HCT116 (cell line): ENCODE measurements at places on chromosomes 2 and 18. TPM values are rescaled to one million over a fixed set of nuclear protein-coding genes. Genes with fewer than 3 reads are reported as not detected.
A peak's percentile ranks its signal among the peaks of the same experiment; 100 is the strongest.

Gene NPHP1
- total RNA-seq: 4.7 TPM

Gene CRACDL
- total RNA-seq: 1.1 TPM

Gene SLC4A1AP
- total RNA-seq: 19.8 TPM

Gene SPRED2
- 62.6 TPM for total RNA-seq

Gene BCL2
- 2.5 TPM for total RNA-seq

Gene TMEFF2
- total RNA-seq: not detected

Gene CNGA3
- total RNA-seq: not detected

Gene ZBTB7C
- 0.37 TPM for total RNA-seq

Gene RAB6C
- not detected for total RNA-seq

Gene C2orf72
- total RNA-seq: 3.7 TPM

Gene RNF152
- total RNA-seq: 0.47 TPM

Gene NXPH2
- total RNA-seq: not detected

Gene CFAP65
- 0.52 TPM for total RNA-seq

Gene ARHGEF4
- 26.6 TPM for total RNA-seq

Gene TMEM178A
- 1.3 TPM for total RNA-seq

DNA sequence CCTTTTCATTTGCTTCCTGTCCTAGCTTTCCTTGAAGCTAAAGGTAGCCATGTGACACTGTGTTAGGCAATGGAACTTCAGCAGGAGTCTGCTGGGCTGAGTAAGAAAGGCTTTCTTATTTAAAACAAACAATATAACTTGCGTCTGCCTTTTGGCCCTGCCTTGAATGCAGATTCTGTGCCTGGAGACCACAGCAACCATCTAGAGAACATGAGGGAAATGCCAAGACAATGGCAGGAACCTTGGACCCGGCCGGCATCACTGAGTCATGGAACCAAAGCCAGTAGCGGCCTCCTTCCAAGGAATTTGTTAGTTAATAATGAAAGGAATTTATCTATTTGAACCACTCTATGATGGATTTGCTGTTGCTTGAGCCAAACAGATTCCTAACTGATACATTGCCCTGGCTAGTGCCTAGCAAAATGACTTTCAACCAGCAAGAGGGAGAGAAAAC lies 207.5 kb upstream of the EPHA4 start:
- no peaks in the 10 kb centered on the region for H3K36me3 ChIP-seq
- peaks cover 10% of the 10 kb centered on the region; the same call in 1 of the 2 replicates for H3K27me3 ChIP-seq
- no peak overlapping the region for H3K27ac ChIP-seq
- H3K4me1 ChIP-seq: no peaks in the 10 kb centered on the region
- no peak for DNase-seq
- H3K4me3 ChIP-seq: no peak overlapping the region

- H3K27ac ChIP-seq: no peak overlapping the region
- H3K27me3 ChIP-seq: no peaks in the 10 kb centered on the region
- H3K4me3 ChIP-seq: no peak overlapping the region
- no peak for DNase-seq
- H3K4me1 ChIP-seq: no peaks in the 10 kb centered on the region
- H3K36me3 ChIP-seq: no peaks in the 10 kb centered on the region
Measured at GRCh38 chr18:27520401-27520800, 335.3 kb upstream of the CHST9 start.

GRCh38 chr2:44061876-44062275 lies 66.1 kb upstream of the LRPPRC start:
- no peak overlapping the region for H3K27ac ChIP-seq
- H3K36me3 ChIP-seq: no peaks in the 10 kb centered on the region
- no peaks in the 10 kb centered on the region for H3K27me3 ChIP-seq
- DNase-seq: no peak
- no peak overlapping the region for H3K4me3 ChIP-seq

GRCh38 chr18:56902653-56903052 lies 244.2 kb upstream of the BOD1L2 start:
- H3K27ac ChIP-seq: no peak overlapping the region
- H3K36me3 ChIP-seq: no peaks in the 10 kb centered on the region
- H3K27me3 ChIP-seq: no peaks in the 10 kb centered on the region
- no peak overlapping the region for H3K4me3 ChIP-seq
- H3K4me1 ChIP-seq: peaks cover 3% of the 10 kb centered on the region; the same call in 1 of the 2 replicates

DNA sequence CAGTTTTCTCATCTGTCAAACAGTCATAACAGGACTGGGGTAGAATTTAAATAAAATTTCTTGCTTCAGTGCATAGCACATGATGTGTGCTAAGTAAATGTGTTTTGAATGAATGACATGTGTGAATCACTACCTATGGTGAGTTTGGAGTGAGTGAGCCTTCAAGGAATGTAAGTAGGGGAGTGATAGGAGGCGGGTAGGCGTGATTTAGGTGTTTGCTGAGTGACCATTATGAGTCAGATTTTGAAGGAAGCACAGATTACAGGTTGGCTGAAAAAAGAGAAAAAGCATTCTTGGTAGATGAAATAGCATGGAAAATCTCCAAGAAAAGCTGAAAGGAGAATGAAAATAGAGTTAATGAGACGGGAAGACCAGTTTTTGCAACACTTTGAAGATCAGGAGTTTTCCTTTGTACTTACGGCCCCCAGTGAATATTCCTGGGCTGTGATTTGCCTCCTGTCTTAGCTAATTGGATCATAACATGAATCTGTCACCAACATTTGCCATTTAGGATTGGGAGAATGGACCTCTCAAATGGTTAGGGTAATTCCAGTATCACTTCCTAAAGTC lies 136.9 kb upstream of the GATA6 start:
- H3K27me3 ChIP-seq: no peaks in the 10 kb centered on the region
- DNase-seq: peak; percentile 88
- peaks cover 14% of the 10 kb centered on the region for H3K4me1 ChIP-seq

GRCh38 chr18:34880403-34880802 lies 160.8 kb upstream of the MAPRE2 start:
- no peaks in the 10 kb centered on the region for H3K27me3 ChIP-seq
- no peaks in the 10 kb centered on the region for H3K4me1 ChIP-seq
- DNase-seq: no peak
- no peaks in the 10 kb centered on the region for H3K36me3 ChIP-seq
- no peak overlapping the region for H3K27ac ChIP-seq

- DNase-seq: no peak
- no peak overlapping the region for H3K27ac ChIP-seq
- no peaks in the 10 kb centered on the region for H3K36me3 ChIP-seq
- no peaks in the 10 kb centered on the region for H3K27me3 ChIP-seq
- no peak overlapping the region for H3K4me3 ChIP-seq
Measured at GRCh38 chr2:150234787-150235446, 252.6 kb downstream of the RND3 start.

DNA sequence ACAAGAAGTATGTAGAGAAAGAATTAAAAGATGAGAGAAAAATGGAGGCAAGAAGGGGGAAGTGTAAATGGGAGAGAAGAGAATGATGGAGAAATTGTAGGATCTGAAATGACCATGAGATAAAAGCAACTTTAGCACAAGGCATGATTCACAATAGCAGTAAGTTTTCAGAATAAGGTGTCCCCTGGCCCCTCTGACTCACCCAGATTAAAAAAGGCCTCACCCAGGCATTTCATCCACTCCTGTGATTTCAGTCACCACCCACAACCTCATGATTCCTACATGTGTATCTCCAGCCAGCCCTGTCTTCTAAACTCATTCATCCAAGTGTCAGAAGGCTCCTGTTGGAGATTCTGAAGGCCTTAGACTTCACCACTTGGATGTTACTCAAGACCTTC lies 56.6 kb downstream of the SP100 start:
- H3K4me1 ChIP-seq: peaks cover 16% of the 10 kb centered on the region
- no peaks in the 10 kb centered on the region for H3K36me3 ChIP-seq
- no peak overlapping the region for H3K27ac ChIP-seq
- H3K4me3 ChIP-seq: no peak overlapping the region
- no peaks in the 10 kb centered on the region for H3K27me3 ChIP-seq
- peak; percentile 16 for DNase-seq

- H3K4me1 ChIP-seq: peaks cover 5% of the 10 kb centered on the region; the same call in 1 of the 2 replicates
- H3K36me3 ChIP-seq: no peaks in the 10 kb centered on the region
- no peak overlapping the region for H3K4me3 ChIP-seq
- DNase-seq: no peak
- no peaks in the 10 kb centered on the region for H3K27me3 ChIP-seq
Measured at GRCh38 chr2:120509991-120510735, 164.2 kb downstream of the INHBB start.

- no peak for DNase-seq
- H3K36me3 ChIP-seq: no peaks in the 10 kb centered on the region
- H3K4me3 ChIP-seq: no peak overlapping the region
- peaks cover 17% of the 10 kb centered on the region; the same call in 1 of the 2 replicates for H3K27me3 ChIP-seq
- no peaks in the 10 kb centered on the region for H3K4me1 ChIP-seq
- no peak overlapping the region for H3K27ac ChIP-seq
Measured at GRCh38 chr2:217740756-217741155, 262.0 kb downstream of the TNS1 start.

GRCh38 chr2:112985090-112985489 lies 7.3 kb downstream of the IL36G start:
- H3K4me1 ChIP-seq: no peaks in the 10 kb centered on the region
- no peak overlapping the region for H3K27ac ChIP-seq
- DNase-seq: no peak
- H3K36me3 ChIP-seq: no peaks in the 10 kb centered on the region
- no peak overlapping the region for H3K4me3 ChIP-seq
- H3K27me3 ChIP-seq: peaks cover 10% of the 10 kb centered on the region

DNA sequence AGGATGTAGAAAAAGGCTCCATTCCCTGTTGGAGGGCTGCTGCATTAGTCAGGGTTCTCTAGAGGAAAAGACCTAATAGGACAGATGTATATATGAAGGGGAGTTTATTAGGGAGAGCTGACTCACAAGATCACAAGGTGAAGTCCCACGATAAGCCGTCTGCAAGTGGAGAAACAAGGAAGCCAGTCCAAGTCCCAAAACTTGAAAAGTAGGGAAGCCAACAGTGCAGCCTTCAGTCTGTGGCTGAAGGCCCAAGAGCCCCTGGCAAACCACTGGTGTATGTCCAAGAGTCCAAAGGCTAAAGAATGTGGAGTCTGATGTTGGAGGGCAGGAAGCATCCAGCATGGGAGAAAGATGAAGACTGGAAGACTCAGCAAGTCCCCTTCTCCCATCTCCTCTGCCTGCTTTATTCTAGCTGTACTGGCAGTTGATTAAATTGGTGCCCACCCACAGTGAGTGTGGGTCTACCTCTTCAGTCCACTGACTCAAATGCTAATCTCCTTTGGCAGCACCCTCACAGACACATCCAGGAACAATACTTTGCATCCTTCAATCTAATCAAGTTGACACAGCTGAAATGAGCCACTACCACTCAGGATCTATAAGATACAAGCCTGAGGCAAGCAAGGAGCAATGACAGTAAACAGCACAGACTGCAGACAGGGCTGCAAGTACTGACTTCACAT lies 30.0 kb upstream of the ATG16L1 start:
- H3K27me3 ChIP-seq: no peaks in the 10 kb centered on the region
- no peaks in the 10 kb centered on the region for H3K36me3 ChIP-seq
- H3K4me1 ChIP-seq: no peaks in the 10 kb centered on the region

- H3K36me3 ChIP-seq: no peaks in the 10 kb centered on the region
- H3K4me1 ChIP-seq: no peaks in the 10 kb centered on the region
- H3K27ac ChIP-seq: no peak overlapping the region
- no peaks in the 10 kb centered on the region for H3K27me3 ChIP-seq
Measured at GRCh38 chr2:224058048-224058775, 19.1 kb upstream of the SERPINE2 start.

DNA sequence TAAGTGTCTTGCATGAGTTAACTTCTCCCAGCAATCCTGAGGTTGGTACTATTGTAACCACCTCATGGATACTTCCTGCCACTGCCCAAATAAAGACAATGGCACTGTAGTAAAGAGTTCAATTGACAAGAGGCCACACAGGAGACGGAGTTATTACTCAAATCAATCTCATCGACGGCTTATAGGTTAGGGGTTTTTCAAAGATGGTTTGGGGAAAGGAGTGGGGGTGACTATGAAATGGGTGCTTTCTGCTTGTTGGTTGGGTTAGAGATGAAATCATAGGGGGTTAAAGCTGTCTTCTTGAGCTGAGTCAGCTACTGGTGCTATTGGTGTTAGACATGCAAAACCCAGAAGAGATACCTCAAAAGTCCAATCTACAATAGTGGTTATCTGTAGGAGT lies 1258.0 kb upstream of the ZEB2 start:
- no peak for DNase-seq
- H3K4me3 ChIP-seq: no peak overlapping the region
- H3K36me3 ChIP-seq: no peaks in the 10 kb centered on the region
- H3K4me1 ChIP-seq: no peaks in the 10 kb centered on the region
- H3K27me3 ChIP-seq: no peaks in the 10 kb centered on the region

- no peak overlapping the region for H3K4me3 ChIP-seq
- H3K4me1 ChIP-seq: peaks cover 2% of the 10 kb centered on the region; the same call in 1 of the 2 replicates
- no peak overlapping the region for H3K27ac ChIP-seq
Measured at GRCh38 chr2:217555081-217555876, 447.5 kb downstream of the TNS1 start.

GRCh38 chr2:167860082-167860481 lies 387.3 kb downstream of the STK39 start:
- DNase-seq: no peak
- H3K27ac ChIP-seq: no peak overlapping the region
- no peaks in the 10 kb centered on the region for H3K36me3 ChIP-seq
- no peak overlapping the region for H3K4me3 ChIP-seq

GRCh38 chr2:11576398-11576797 lies 42.6 kb downstream of the GREB1 start:
- DNase-seq: no peak
- H3K4me1 ChIP-seq: peaks cover 10% of the 10 kb centered on the region; the same call in 1 of the 2 replicates
- no peaks in the 10 kb centered on the region for H3K36me3 ChIP-seq
- no peaks in the 10 kb centered on the region for H3K27me3 ChIP-seq
- no peak overlapping the region for H3K27ac ChIP-seq
- H3K4me3 ChIP-seq: no peak overlapping the region

DNA sequence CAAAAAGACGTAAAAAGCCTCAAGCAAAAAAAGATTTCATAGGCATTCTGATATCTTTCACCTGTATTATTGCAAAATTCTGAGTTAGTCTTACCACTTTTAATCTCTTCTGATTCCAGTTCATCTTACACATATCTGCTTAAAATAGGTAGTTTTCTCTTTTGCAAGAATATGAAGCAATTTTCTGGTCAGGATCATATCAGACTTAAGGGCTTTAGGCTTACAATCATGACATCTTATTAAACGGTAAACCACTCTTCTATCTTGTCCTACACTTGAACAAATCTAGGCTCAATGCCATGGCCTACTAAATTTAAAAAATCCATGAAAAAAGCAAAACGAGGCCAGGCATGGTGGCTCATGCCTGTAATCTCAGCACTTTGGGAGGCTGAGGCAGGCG lies 50.1 kb upstream of the GAREM1 start:
- no peak for DNase-seq
- H3K36me3 ChIP-seq: no peaks in the 10 kb centered on the region
- H3K4me3 ChIP-seq: no peak overlapping the region
- H3K4me1 ChIP-seq: no peaks in the 10 kb centered on the region
- no peak overlapping the region for H3K27ac ChIP-seq

DNA sequence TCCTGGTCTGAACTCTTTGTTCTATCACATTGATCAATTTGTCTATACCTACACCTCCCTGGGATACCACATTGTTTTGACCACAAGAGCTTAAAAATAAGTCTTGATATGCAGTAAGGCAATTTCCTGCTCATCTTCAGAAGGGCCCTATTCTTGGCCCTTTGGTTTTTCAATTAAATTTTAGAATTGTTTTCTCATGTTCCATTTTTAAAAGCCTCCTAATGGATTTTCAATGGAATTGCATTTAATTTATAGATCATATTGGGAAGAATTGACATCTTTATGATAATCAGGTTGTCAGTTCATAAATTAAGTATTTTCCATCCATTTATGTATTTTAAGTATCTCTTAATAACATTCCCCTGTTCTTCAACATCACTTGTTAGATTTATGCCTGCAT lies 47.6 kb upstream of the EPAS1 start:
- H3K36me3 ChIP-seq: no peaks in the 10 kb centered on the region
- H3K27ac ChIP-seq: no peak overlapping the region
- no peak for DNase-seq
- peaks cover 10% of the 10 kb centered on the region; the same call in 1 of the 2 replicates for H3K4me1 ChIP-seq
- no peaks in the 10 kb centered on the region for H3K27me3 ChIP-seq
- H3K4me3 ChIP-seq: no peak overlapping the region

GRCh38 chr18:61600422-61600821 lies 267.2 kb downstream of the CDH20 start:
- no peak for DNase-seq
- no peaks in the 10 kb centered on the region for H3K27me3 ChIP-seq
- H3K4me1 ChIP-seq: peaks cover 23% of the 10 kb centered on the region
- H3K4me3 ChIP-seq: no peak overlapping the region
